ENCODE measurements at places on chromosomes 5 and 9.

GRCh38 chr5:62214701-62215100 is 91.3 kb upstream of the KIF2A start:
- DNase-seq = no peak

- DNase-seq = no peak
These were observed 41.9 kb downstream of the MOCS2 start for GRCh38 chr5:53067641-53068040.

- no peak for DNase-seq
These were observed 90.7 kb upstream of the PITX1 start for GRCh38 chr5:135124724-135125123.

DNA sequence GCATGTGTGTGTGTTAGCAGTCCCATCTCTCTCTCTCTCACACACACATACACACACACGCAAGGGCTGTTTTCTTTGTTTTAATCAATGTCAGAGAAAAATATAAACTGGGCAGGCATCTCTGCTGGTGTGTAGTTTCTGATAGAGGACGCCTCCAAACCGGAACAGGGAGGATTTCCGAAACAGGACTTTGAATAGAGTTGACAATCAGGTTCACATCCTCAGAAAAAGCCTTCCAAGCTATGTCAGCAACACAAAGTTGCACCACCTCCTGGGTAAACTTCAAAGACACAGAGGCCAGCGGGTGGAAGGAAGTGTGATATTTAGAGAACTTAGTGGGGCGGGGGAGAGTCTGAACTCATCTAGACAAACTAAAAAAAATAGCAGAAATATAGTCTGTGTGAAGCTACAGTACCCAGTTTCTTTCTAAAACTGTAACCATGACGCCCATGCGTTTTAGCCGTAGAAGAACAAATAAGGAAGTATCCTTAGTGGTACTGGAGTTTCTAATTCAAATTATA is 1.2 kb downstream of the ST8SIA4 start:
- peak; percentile 93 for DNase-seq

DNA sequence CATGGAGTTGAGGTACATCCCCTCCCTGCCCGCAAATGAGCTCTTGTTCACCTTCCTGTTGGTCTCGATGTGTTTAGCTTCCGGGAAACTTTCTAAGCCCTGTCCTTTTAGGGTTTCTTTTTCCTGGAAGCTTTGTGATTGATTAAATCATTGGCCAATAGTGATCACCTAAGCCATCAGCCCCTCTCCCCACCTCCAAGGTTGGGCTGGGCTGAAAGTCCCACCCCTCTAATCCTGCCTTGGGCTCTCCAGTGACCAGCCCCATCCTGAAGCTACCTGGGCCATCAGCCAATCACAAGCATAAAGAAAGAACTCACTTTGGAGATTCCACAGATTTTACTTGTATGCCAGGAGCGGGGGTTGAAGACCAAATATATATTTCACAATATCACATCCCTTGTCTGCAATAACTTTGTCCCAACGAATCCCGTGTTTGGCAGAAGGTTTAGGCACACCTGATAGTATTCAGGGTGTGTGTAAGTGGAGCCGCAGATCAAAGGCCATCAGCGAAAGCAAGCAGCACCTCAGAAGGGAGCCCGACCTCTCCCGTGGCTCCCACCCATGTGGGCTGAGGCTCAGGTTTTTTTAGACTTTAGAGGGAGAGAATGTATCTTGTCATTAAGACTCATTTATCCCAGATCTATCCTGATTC is 20.4 kb downstream of the ROPN1L start:
- no peak for DNase-seq

DNA sequence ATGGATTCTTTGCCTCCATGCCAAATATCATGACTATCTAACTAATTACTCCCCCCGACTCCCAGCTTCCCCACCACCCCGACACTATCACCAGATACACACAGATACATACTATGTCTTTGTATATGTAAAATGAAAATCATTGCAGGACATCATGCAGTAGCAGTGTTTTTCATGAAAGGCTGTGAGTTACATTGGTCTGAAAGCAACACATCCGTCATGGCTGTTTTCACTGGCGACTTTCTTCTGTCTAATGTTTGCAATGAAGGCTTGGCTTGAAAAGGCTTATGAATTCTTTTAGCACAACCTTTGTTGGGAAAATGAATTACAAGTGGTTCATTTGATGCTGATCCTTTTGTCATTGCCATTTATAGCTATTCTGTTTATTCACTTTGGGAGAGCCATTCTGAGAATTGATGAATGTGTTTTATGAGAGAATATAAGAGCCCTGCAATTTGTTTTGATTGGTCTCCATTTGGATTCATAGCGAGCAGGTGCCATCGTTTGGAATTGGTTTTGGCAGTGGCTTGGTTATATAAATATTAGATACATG is 103.4 kb downstream of the PIP5K1B start:
- DNase-seq = no peak

- no peak for DNase-seq
These were observed 123.8 kb downstream of the TMEM174 start for GRCh38 chr5:73296772-73297171.

- no peak for DNase-seq
These were observed 15.6 kb upstream of the IRF1 start for GRCh38 chr5:132506094-132506692.
